MCF 10A (cell line): ENCODE measurements at places on chromosomes 2 and 18. TPM values are rescaled to one million over a fixed set of nuclear protein-coding genes. Genes with fewer than 3 reads are reported as not detected.

Gene PDE11A
- not detected in 2 replicates for total RNA-seq

Gene TUBA4B
- total RNA-seq = not detected in 2 replicates

Gene ARHGEF33
- 0.07 and 0.76 TPM in 2 replicates for total RNA-seq

Gene ABCB11
- total RNA-seq = 0.05 TPM in 1 of 2 replicates, not detected in the other

Gene SRD5A2
- not detected in 2 replicates for total RNA-seq

Gene FSHR
- total RNA-seq = not detected in 2 replicates

Gene CAPN14
- total RNA-seq = not detected in 2 replicates

Gene OTOF
- not detected in 2 replicates for total RNA-seq

Gene HAUS1
- total RNA-seq = 14.9 and 21.6 TPM in 2 replicates

Gene TACR1
- not detected in 2 replicates for total RNA-seq

Gene SLC23A3
- total RNA-seq = 1.7 and 2.6 TPM in 2 replicates

Gene TXNDC2
- not detected in 2 replicates for total RNA-seq

Gene GPR55
- total RNA-seq = not detected in 2 replicates

Gene LRP1B
- not detected in 2 replicates for total RNA-seq

Gene RMND5A
- 41.0 and 46.7 TPM in 2 replicates for total RNA-seq

Gene DUSP2
- total RNA-seq = 1.3 and 3.3 TPM in 2 replicates

Gene SPATS2L
- 67.5 and 68.3 TPM in 2 replicates for total RNA-seq

Gene MPPE1
- 15.7 and 24.7 TPM in 2 replicates for total RNA-seq

Gene CKAP2L
- total RNA-seq = 14.7 and 21.6 TPM in 2 replicates

Gene SKA1
- 7.8 and 18.7 TPM in 2 replicates for total RNA-seq

Gene CTAGE1
- not detected in 2 replicates for total RNA-seq

Gene KYNU
- 143 and 160 TPM in 2 replicates for total RNA-seq

Gene LRATD1
- 2.2 and 4.7 TPM in 2 replicates for total RNA-seq

Gene AGXT
- total RNA-seq = not detected in 2 replicates

Gene GNLY
- total RNA-seq = not detected in 2 replicates

Gene TFCP2L1
- total RNA-seq = 22.6 and 24.3 TPM in 2 replicates

Gene ABCG5
- total RNA-seq = not detected in 2 replicates

Gene TMEM169
- total RNA-seq = 0.25 and 0.35 TPM in 2 replicates

Gene DTNA
- total RNA-seq = 0.91 TPM in 1 of 2 replicates, not detected in the other

Gene RNF144A
- 0.21 and 0.47 TPM in 2 replicates for total RNA-seq

Gene GATA6
- 6.7 and 14.0 TPM in 2 replicates for total RNA-seq

Gene LBX2
- total RNA-seq = not detected in 2 replicates

Gene IL1RL1
- 10.0 and 25.6 TPM in 2 replicates for total RNA-seq
